ENCODE measurements at places on chromosomes 16 and 17.

GRCh38 chr17:4548721-4549531 lies 6.3 kb downstream of the MYBBP1A start:
- DNase-seq: no peak

GRCh38 chr17:36063786-36064541 lies at the start of gene CCL18:
Gene CCL18 (plus strand): TSS chr17:36064272. CDS start chr17:36064343, 71 bp downstream.
- no peak for DNase-seq

GRCh38 chr16:16041196-16041892 lies 91.9 kb downstream of the ABCC1 start:
- no peak for DNase-seq

- no peak for DNase-seq
These were observed 48.4 kb downstream of the SOCS1 start for GRCh38 chr16:11207646-11208045.

- DNase-seq: no peak
These were observed 348.9 kb upstream of the ASIC2 start for GRCh38 chr17:33642002-33642401.

GRCh38 chr16:69201291-69201690 lies 14.3 kb downstream of the SNTB2 start:
- DNase-seq: no peak

GRCh38 chr16:80463326-80463725 lies 77.5 kb upstream of the DYNLRB2 start:
- DNase-seq: no peak

DNA sequence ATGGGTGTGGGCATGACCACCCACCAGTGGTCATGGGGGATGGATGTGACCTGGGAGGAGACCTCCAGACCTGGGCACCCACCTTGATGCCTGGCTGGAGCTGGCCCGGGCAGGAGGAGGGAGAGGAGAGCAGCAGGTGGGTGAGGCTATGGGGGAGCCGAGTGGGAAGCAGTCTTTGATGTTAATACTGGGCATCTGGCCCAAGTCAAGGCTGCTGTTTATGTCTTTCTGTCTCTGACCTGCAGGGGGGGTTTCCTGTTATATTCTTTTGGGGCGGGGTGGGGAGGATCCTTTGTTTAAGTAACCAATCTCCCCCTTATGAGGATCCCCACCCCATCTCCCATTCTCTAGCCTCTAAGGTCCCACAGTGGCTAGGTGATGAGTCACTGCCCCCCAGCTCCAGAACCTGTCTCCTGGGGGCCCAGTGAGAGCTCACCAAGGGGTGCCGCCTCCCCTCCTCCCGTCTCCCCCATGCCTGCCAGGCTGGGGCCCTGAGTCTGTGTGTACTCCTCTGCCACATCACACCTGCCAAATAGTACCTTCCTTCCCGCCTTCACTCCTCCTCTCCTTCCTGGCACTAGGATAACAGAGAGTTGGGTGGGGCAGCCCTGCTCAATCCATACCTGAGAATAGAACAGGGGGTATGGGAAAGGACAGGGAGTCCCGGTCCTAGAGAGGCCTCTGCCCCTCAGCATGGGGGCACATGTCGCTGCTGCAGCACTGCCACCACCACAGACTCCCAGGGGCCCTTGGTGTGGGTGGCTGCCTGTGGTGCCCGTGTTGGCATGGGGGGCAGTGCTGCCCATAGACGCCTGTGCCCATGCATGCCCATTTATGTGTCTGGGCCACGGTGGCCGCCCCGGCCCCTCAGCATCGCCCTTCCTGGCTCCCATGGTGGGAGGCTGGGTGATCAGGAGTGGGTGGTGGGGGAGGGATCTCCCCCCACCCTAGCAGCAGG lies 7.3 kb downstream of the THRA start:
- peak; percentile 63 for DNase-seq

- DNase-seq: no peak
These were observed 23.3 kb downstream of the SLC38A7 start for GRCh38 chr16:58661199-58661830.

DNA sequence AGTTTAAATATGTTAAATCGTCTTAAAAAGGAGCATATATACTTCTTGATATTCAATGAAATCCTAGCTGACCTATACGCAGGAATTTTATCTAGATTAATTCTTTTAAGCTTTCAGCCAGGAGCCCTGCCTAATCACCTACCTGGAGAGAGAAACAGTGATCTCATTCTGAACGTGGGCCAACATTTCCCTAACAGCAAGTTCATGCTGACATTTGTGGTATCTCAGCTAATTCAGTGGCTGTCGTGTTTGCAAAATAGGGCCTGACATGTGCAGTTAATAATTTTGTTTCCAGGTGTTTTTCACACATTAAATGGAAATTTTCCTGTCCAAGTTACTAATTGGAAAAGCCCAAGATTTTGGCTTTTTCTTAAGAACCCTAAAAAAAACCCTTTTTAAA lies 17.4 kb downstream of the KRT24 start:
- no peak for DNase-seq

DNA sequence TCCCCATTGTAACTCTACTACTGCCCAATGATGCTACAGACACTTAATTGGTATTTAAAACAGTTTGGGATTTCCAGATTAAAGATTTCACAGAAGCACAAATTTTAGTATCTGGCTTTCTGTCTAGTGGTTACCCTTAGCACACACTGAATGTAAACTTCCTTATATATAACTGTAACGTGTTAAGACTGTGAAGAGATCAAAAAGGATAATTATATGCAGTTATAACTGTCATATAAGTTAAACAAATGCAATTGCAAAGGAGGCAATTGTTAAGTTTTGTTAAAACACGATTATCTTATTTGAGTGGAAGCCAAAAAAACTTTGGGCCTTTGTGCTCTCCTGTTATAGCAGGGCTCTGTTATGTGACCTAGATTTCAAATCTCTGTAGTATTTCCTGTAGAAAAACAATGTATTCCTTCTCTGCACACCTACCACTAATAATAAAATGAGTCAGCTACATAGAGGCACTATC lies 147.9 kb downstream of the STXBP4 start:
- DNase-seq: no peak

- DNase-seq: no peak
These were observed 9.8 kb upstream of the GSE1 start for GRCh38 chr16:85603203-85603755.

DNA sequence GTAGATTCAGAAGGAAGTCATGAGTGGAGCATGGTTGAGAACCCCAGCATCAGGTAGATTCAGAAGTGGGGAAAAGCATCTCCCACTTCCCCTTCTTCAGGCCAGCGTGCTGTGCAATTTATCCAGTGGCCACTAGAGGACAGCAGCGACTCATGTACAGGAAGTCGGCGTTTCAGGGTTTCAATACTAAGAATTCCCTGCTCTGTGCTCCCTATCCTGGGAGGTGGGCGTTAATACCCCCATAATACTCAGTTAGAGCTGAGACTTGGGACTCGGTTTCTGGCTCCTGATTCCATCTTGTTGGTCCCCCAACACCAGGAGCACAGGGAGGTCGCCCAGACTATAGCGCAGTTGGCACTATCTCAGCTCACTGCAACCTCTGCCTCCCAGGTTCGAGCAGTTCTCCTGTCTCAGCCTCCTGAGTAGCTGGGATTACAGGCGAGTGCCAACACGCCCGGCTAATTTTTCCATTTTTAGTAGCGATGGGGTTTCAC lies 75.3 kb upstream of the AMZ2 start:
- DNase-seq: peak; percentile 82

DNA sequence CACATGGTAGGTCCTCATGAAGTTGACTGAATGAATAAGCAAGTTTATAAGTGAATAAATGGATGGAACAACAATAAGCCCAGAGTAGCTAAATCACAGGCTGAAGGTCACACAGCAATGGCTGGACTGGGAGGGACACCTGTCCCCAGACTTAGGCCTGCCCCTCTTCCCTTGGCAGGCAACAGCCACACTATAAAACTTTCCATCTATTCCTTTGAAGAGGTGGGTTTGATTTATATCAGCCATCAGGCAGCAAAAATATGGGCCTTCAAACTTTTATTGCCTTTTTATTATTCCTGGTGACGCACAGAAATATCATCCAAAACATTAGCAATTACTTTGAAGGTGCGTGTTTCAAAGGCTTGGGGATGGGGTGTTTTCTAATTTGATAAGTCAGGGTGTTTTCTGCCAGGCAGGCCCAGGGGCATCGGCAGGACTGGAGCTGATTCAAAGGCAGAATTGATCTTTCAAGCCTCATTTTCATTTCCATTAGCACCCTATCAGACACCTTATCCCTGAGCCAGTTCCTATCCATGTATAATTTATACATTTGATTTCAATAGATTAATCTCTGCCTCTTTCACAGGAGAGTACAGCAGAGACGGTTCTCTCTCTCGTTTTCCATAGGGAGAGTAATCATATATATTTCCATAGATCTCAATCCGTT lies 67.2 kb upstream of the LYRM9 start:
- no peak for DNase-seq

GRCh38 chr17:58520843-58521430 lies 6.5 kb upstream of the MTMR4 start:
- no peak for DNase-seq

DNA sequence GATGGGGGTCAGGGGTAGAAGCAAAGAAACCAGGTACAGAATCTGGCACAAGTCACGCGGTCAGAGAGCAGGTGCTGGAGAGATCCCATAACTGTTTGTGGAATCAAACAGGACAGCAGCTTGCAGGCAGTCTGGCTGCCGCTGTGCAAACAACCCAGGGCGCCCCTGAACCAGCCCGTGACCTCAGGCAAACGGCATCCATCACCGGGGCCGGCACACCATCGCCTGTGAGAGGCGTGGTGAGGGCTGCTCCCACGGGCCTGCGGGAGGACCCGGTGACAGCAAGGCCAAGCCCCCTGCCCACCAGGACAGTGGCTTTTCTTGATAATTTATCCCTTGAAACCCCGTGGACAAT lies 47.9 kb downstream of the CBFA2T3 start:
- no peak for DNase-seq

DNA sequence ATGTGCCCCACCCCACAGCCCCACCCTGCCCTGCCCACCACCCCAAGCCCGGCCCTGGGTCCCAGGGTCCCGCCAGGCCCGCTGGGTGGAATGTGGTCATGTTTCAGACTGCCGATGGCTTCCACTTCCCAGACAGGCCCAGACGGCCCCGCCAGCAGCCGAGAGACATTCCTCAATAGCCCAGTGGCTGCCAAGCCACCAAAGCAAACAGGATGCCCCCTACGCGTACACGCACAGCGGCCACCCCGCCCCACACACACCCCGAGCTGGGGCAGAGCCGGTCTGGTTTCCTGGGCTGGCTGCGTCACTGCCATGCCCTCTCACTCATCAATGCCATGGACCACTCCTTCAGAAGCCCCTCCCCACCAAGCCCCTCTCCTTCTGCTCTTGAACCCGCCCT lies 1.2 kb upstream of the KRT17 start:
- DNase-seq: no peak

GRCh38 chr17:36730857-36731490 lies 129.6 kb downstream of the MRM1 start:
- no peak for DNase-seq

DNA sequence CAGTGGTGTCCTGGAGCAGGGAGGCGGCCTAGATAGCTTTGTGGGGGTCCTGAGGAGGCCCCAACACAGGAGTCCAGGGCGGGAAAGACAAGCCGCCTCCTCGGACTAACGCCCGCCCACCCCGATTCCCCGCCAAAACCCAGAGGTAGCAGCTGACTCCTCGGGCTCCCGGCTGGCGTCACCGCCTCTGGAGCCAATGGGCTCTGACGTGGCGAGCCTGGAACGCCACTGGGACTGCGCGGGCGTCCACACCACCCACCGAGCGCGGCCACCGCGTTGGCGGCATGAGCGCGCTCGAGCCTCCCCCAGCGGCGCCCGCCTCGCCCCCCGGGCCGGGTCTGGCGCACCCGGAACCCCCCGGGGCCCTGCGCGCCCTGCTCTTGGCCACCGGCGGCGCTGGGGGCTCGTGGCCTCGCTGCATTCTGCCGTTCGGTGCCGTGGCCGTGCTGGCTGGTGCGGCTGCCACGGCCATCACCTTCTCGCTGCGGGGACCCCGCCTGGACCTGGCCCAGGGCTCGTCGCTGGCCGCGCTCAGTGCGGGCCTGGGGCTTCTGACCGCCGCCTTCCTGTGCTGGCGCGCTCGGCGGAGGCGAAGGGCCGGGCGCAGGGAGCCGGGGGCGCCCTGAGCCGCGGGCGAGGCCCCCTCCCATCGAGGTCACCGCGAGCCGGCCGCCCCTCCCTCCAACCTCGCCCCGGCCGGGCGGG lies 3.4 kb upstream of the NTN3 start:
- DNase-seq: no peak

GRCh38 chr16:1290860-1291575 lies 18.4 kb upstream of the UBE2I start:
- DNase-seq: no peak

- no peak for DNase-seq
These were observed 9.5 kb downstream of the ADGRG1 start for GRCh38 chr16:57637965-57638364.

DNA sequence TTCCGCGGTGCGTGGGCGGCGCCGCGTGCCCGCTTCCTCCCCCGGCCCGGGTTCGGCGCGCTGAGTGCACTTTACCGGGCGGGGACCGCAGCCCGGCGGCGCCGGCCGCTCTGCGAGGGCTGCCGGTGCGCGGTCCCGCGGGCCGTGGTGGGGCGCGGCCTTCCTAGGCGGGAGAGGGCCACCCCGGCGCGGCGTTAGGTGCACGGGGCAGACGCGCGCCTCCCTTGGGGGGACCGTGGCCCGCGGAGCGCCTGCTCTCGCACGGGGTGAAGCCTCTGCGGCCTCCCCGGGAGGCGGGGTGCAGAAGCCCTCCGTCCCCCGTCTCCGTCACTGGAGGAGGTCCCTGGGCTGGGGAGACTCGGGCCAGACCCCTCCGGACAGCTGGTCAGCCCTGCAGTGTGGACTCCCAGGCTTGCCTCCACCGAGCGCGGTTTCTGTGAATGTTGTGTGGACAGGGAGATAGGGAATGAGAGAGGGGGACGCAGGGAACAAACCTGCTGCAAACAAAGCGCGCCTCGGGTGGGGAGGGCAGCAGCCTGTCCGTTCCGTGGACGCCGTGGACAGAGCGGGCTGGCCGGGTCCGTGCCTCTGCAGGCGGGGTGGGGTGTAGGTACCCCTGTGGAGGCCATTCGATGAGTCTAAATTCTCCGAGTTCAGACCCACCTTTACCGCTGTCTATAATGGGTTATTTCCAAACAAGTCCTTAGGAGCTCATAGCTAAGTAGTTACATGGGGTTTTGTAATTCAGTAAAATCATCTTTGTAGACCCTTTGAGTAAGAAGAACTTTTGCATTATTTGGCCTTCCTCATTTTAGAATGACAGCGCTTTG lies 721 bp downstream of the TBCD start:
- DNase-seq: no peak

DNA sequence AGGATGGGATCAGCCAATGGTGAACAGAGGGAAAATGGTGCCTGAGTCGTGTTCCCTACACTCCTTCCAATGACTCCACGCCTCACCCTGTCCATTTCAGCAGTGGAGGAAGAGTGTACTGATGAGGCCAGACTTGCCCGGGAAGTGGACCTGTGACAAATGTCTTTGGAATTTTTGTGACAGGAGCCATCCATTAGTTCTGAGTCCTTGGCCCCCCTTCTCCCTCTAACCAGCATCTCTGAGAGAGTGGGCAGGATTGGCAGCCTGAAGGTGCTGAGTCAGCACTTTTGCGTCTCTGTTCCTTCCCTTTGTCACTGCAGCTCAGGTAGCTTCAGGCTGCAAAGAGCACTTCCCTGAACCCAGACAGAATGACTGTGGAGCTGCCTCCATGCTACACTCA lies 30.8 kb downstream of the BEAN1 start:
- no peak for DNase-seq

All from CD8-positive, alpha-beta T cell (primary cell).